ENCODE measurements at places on chromosomes 5 and 9. TPM values are rescaled to one million over a fixed set of nuclear protein-coding genes. Genes with fewer than 3 reads are reported as not detected.

The PCDHGA4 gene
- 1.8 TPM for total RNA-seq

The FBXL7 gene
- not detected for total RNA-seq

The HMGXB3 gene
- 44.0 TPM for total RNA-seq

The BARX1 gene
- not detected for total RNA-seq

Data from OCI-LY7 (cell line).